ENCODE measurements at places on chromosomes 5 and 9.

DNA sequence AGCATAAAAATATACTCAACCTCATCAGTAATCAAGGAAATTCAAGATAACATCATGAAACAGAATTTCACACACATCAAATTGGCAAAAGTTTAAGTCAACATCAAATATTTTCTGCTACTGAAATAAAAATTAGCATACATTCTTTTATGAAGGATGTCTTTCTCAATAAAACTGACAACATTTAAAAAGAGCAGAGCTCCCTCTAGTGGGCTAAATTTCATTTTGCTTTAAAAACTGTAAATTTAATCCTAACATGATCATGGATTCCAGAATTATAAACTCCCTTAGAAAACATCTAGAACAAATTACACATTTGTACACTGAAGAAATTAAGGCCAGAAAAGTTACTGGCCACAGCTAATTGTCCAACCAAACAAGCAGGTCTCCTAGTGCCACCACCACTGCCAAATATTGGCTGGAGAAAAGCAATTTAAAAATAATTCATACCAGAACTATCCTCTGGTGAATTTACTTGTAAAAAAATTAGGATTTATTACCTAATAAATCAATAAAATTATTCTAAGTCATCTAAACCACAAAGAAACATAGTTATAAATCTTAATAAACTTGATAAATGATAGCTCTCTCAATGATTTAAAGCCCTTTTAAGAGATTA is 31.2 kb downstream of the DEPDC1B start:
- DNase-seq, result no peak

DNA sequence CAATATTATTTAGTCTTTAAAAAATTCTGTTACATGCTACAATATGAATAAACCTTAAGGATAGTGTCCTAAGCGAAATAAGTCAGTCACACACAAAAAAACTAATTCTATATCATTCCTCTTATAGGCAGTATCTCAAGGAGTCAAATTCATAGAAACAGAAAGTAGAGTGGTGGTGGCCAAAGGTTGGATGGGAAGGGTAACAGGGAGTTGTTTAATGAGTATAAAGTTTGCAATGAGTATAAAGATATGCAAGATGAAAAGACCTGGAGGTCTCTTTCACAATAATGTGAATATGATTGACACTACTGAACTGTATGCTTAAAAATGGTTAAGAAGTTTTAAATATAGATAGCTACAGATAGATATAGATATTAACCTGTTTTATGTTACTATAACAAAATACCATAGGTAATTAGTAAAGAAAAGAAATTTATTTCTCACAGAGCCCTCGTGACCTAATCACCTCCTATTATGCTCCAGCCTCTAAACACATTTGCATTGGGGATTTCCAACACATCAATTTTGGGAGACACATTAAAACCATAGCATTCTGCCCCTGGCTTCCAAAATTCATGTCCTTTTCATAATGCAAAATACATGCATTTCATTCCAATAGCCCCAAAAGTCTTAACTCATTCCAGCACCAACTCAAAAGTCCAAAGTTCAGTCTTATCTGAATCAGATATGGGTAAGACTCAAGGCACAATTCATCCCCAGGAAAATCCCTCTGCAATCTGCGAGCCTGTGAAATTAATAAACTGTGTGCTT is 93.6 kb downstream of the ATPSCKMT start:
- DNase-seq, result no peak

- no peak for DNase-seq
These were observed 8.5 kb upstream of the FEM1C start for GRCh38 chr5:115553082-115553481.

GRCh38 chr5:169945831-169946261 is 34.4 kb downstream of the INSYN2B start:
- no peak for DNase-seq

DNA sequence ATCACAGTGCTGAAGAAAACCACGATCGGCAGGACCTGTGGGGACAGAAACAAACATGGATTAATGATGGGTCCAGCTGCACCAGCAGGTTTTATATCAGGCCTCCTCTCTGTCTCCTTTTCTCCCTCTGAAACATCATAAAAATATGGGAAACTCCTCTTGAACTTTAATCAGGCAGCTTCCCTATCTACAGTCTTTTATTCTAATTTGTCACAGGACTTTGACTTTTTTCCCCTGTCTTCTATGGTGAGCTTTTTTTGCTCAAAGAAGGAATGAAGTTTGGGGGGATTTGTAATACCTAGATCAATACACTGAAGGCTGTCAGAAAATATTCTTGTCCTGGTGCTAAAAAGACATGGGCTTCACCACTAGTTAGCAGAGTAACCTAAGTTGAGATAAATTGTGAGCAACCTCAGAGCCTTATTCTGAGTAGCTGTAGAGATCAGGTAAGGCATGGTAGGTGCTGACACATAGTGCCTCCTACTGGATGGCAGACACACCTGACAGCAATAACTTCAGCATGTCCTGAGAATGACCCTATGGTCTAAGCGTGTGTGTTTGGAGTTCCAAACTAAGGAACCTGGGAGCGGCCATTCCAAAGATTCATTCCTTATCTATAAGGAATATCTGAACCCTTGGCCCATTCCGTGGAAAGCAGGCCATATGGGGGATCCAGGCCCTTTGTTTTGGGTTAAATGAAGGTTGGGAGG is 46.2 kb downstream of the SLC28A3 start:
- no peak for DNase-seq

DNA sequence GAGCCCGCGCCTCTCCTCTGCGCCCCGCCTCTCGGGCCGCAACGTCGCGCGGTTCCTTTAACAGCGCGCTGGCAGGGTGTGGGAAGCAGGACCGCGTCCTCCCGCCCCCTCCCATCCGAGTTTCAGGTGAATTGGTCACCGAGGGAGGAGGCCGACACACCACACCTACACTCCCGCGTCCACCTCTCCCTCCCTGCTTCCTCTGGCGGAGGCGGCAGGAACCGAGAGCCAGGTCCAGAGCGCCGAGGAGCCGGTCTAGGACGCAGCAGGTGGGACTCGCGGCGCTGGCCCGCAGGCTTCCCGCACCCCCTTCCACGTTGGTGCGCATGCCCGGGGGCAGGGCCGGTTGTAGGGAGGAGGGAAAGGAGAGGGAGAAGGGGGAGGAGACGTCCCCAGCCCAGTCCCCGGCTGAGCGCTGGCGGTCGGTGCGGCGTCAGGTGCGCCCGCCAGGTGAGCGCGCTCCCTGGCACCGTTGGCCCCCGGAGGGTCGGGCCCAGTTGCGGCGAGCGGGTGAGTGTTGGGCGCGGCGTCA is at the start of gene OCLN:
TSS of gene OCLN (plus strand) at position 400 of the 532 bp plus-strand sequence. CDS start 11,455 bp downstream, outside the sequence.
- DNase-seq, result no peak

DNA sequence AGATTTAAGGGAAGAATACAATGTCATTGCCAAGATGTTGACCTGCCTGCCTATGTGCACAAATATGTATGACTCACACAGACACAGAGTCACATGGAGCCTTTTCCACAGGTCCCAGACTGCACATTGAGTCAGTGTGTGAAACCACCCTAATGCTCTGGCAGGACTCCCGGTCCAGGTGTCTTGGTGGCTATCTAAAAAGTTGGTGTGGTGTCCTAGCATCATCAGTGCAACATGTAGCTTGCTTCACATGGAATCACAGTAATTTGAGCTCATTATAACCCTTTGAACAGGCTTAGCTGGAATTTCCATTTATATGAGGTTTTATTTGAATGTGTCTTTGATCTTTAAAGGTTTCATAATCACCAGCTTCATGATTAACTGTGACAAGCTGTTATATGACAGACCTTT is 10.7 kb downstream of the IFNA5 start:
- no peak for DNase-seq

- DNase-seq, result no peak
These were observed 76.2 kb upstream of the ALDH1B1 start for GRCh38 chr9:38316166-38316780.

DNA sequence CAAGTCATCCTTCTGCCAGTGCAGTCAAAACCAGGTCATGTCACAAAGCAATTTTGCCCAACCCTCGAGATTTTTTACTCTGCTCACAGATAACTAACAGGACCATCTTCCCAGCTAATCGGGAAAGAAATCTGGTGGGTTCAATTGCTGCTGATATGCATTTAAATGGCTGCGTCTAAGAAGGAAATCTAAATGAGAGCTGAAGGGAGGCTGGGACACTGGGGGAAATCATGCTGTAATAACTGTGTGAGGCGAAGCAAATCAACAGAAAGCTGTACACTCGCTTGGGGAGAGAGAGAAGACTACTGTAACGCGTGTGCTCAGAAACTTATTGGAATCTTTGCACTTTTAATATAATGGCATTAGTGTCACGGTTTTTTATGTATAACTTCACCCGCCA is 535.0 kb downstream of the CDK5RAP2 start:
- no peak for DNase-seq

DNA sequence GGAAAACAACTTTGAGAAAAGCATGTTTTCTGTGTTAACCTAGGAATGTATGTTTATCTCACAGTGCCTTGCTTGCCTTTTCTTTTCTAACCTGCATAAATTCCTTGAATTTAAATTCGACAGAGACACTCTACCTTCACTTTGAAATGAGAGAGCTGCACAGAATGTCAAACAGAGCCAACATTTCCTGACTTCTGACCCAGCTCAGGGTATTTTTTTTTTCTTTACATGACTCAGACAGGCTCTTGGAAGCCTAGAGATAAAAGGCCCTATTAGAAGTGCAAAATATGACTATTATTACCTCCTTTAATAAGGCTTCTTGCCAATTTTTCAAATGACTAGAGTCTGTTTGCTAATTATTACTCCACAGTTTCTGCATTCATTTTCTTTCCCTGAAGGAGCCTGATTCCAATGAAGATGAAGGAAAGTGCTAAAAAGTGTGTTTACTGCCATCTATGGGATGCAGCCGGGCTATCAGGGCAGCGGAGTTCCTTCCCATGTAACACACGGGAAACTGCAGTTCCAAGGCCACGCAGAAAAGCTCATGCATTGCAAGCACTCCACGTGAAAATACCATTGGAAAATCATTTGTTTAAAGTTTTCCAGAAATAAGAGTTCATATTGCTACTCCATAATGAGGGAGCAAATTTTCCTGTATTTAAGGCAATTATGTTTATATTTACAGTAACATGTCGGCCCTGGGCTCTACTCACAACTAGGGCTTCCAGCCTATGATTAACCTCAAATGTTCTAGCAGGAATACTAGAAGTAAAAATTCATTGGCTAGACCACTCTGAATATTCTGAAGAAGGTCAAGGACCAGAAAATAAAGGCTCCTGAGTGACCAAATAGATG is 485.6 kb downstream of the ZSWIM6 start:
- DNase-seq, result no peak

DNA sequence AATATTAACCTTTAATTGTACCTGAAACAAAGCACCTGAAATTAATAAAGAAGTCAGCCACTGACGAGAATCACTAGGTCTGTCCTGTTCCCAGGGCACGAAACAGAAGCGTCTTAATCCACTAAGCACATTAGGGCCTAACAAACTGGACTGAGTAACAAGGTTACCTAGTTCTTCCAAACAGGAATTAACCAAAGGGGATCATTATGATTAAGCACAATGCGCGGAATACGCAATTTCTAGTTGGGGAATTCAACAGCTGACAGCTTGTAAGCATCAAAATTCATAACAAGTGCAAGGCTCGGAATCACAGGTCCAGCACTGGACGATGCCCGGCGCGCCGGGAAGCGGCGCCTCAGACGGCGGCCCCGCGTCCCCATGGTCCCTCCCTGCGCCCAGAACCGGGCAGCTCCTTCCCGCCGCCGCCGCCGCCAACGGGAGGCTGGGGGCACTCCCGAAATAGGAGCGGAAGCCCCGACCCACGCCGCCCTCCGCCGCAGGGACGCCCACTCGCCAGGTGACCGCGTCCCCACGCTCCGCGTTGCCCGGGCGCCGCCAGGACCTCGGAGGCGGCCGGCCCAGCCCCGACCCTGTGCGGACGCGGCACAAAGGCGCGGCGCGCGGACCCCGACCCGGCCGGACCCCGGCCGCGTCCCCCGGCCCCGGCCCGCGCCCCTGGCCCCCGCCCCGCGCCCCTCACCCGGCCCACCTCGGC is 898 bp downstream of the CAMSAP1 start:
- no peak for DNase-seq
